Hepatic stellate cell (primary cell): ENCODE measurements at places on chromosomes 3 and 15.
A peak's percentile ranks its signal among the peaks of the same experiment; 100 is the strongest.

DNA sequence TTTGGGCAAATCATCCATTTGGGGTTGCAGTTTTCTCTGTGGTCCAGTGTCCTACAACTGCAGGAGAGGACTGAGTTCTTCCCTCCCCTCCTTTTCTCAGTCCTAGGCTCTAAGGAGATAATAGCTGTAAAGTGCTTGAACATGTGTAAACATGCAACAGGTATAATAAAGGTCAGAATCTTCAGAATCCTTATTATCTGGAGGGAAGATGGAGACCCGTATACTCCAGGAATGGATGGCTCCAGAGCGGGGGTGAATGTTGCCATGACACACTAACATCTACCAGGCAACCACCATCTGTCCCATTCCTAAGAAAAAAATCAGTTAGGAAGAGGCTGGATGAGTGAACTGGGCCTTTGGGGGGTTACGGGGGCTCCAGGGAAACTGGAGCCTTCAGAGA lies 39.7 kb upstream of the GLCE start:
- no peak for DNase-seq

DNA sequence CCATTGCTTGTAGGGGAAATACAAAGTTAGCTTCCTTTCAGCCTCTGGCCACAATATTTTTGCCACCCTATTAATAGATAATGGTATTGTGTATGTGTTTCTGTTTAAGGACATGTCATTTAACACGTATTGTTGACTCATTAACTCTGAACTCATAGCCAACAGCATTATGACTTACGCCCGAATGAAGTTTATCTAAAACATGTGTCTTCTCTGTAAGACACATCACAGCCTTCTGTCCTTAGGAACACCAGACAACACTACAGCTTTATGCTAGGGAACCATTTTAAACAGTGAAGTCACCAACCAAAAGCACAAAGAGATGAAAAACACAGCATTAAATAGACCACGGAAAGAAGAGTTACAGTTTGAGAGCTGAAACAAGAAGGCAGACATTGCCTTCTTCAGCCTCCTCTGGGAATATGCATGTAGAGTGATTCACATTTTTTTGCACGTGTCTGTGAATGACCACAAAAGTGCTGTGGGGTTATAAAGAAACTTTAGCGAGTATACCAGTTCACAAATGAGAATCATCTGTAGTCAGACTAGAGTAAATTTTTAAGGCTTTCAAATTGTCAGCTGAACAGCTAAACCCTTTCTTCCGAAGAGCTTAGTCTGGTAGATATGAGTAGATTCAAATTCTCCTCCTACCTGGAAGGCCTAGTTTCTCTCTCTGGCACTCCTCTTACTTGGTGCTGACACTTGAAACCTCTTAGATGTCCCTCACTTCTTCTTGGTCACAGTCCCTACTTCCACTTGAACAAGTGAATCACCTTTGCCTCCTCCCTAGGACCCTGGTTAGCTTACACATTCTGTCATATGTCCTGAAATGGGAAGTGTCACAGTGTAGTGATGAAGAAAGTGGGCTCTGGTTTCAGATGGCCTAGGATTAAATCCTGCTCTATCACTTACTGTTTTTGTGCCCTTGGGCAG lies 32.2 kb downstream of the MCTP2 start:
- no peak for DNase-seq

DNA sequence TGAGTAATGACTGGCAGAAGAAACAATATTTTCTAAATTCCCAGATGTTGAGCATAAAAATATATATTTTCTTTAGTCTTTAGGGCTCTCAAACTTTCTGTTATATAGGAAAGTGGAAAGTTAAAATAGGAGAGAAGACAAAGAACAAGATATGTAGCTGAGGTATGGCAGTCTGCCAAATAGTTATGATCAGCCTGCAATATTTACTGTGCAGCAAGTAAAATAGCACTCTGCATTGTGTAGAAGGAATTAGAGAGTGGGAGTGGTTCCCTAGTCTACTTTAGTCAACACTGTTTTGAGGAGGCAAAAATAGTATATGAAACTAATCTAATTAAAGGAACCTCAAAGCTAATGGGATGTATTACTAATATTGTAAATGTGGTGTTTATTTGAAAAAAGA lies 978.1 kb upstream of the ALCAM start:
- DNase-seq, result peak; percentile 0

GRCh38 chr15:71549091-71549490 lies 261.3 kb upstream of the NR2E3 start:
- no peak for DNase-seq

DNA sequence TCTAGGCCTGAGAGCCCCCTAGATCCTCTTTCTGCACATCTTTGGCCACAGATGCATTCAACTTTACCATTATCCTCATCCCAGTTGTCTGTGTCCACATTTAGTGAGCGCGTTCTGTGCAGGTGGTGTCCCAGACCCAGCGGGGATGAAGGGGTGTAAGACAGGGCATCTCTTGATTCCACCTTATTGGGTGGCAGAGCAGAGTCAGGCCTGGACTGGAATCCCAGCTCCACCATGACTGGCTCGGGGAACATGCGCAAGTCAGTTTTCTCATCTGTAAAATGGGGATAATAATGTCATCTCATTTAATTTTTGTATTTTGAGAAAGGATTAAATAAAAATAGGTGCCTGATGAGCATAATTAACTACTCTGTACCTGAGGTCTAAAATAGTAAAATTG lies 7.8 kb downstream of the SMAD6 start:
- no peak for DNase-seq

DNA sequence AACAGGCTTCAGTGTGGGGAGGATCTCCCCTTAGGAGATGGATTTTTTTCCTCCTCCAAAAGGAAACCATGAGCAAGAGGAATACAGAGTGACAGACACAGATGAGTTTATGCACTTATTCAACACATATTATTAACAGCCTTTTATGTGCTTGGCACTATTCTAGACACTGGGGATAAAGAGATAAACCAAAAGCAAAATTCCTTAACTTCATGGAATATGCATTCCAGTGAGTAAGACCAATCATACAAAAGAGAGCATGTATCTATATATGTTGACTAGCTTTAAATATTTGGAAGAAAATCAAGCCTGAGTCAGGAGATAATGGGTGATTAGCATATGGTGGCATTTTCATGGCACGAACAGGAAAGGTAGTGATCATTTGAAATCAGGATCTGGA lies 284.4 kb upstream of the RASGRP1 start:
- DNase-seq, result no peak

- DNase-seq, result no peak
Measured at GRCh38 chr3:139778682-139779233, 101.0 kb upstream of the NMNAT3 start.

GRCh38 chr3:177426878-177427495 lies 229.7 kb upstream of the TBL1XR1 start:
- no peak for DNase-seq

GRCh38 chr15:45126535-45127158 lies 3.0 kb downstream of the DUOXA1 start:
- no peak for DNase-seq

- DNase-seq, result no peak
Measured at GRCh38 chr3:18217507-18218174, 207.5 kb downstream of the SATB1 start.
